ENCODE measurements at places on chromosomes 11 and 22.

- DNase-seq, result no peak
Observed at GRCh38 chr22:22932512-22932941, 44.9 kb downstream of the IGLL5 start.

DNA sequence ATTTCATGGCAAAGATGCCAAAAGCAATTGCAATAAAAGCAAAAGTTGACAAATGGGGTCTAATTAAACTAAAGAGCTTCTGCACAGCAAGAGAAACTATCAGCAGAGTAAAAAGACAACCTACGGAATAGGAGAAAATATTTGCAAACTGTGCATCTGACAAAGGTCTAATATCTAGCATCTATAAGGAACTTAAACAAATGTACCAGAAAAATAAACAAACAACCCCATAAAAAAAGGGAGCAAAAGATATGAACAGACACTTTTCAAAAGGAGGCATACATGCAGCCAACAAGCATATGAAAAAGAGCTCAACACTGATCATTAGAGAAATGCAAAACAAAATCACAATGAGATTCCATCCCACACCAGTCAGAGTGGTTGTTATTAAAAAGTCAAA lies 60.3 kb downstream of the AASDHPPT start:
- DNase-seq, result no peak

- DNase-seq, result no peak
Observed at GRCh38 chr11:48879256-48879655, 104.4 kb downstream of the TRIM51G start.

GRCh38 chr22:45533703-45534102 lies 31.0 kb downstream of the FBLN1 start:
- no peak for DNase-seq

- no peak for DNase-seq
Observed at GRCh38 chr11:108854346-108854745, 189.5 kb downstream of the DDX10 start.

DNA sequence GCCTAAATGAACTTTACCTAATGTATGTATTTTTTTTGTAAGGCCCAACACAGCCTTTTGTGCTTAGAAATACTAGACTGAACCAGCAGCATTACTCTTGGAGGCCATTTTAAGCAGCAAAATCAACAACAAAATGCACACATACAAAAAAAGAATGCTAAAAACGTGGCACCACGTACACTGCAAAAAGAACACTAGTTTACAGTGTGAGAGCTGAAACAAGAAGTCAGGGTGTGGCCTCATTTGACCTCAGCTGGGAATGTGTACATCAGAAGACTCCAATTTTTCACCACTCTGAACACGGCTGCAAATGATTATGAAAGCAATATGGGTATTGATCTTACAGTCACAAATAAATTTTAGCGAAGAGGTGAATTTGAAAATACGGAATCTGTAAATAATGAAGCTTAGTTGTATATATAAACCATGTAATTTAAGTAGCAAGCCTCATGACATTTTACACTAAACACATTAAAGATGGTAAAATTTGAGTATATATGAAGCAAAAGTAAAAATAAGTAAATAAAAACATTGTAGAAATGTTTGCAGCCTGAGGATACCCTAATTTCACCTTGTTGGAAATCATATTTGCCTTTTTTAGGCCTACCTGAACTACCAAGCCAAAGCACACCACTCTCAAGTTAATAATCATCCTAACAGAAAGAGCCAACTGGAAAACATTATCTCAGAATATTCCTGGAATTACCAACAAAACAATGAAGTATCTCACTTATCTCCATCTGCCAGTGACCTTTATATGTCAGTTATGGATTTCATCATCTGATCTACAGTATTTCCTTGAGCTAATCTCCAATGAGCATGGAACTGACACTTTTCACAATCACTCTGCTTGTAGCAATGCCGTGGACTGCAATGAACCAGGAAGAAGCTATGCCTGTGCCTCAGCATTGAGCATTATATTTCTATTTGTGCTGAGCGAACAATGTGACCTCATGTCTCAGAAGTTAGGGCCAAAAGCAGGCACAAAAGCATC lies 319.5 kb upstream of the FAT3 start:
- no peak for DNase-seq

DNA sequence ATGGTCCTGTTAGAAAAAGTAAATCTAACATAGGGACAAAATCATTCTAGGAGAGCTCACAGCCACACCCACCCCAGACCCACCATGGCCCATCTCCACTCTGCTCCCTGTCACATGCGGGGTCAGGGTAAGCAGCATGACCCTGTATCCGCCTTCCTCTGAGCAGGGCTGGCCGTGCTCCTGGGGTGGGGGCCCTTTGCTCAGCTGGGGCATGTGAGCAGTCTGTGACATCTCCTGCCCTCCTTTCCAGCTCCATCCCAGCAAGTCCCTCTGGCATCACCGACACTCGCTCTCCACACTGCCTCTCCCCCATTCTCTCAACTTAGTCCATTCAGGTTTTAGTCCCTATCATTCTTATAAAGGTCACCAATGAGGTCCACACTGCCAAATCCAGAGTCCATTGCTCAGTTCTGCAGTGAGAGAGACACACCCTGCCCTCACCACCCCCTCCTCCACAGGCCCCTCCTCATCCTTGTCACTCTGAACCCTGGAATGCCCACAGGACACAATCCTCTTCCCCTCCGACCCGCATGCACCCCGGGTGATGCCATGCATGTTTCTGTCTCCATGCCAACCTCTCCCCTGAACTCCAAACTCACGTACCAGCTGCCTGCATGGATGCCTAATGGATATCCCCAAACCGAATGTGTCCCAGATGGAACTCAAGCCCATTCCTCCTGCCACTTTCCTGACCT lies 65.1 kb upstream of the PITPNB start:
- DNase-seq, result no peak

GRCh38 chr11:66956689-66957290 lies 1.4 kb downstream of the PC start:
- no peak for DNase-seq

- no peak for DNase-seq
Observed at GRCh38 chr11:79520086-79520485, 79.3 kb upstream of the TENM4 start.

DNA sequence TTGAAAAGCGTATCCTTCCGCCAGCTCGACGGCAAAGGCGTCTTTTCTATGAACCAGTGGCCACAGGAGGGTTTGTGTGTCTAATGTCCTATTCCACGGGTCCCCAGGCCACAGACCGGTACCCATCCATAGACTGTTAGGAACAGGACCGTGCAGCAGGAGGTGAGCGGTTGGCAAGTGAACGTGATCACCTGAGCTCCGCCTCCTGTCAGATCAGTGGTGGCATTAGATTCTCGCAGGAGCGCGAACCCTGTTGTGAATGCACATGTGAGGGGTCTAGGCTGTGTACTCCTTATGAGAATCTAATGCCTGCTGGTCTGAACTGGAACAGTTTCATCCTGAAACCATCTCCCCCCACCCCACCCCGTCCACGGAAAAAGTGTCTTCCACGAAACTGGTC lies 62.7 kb upstream of the KCNQ1OT1 start:
- no peak for DNase-seq

DNA sequence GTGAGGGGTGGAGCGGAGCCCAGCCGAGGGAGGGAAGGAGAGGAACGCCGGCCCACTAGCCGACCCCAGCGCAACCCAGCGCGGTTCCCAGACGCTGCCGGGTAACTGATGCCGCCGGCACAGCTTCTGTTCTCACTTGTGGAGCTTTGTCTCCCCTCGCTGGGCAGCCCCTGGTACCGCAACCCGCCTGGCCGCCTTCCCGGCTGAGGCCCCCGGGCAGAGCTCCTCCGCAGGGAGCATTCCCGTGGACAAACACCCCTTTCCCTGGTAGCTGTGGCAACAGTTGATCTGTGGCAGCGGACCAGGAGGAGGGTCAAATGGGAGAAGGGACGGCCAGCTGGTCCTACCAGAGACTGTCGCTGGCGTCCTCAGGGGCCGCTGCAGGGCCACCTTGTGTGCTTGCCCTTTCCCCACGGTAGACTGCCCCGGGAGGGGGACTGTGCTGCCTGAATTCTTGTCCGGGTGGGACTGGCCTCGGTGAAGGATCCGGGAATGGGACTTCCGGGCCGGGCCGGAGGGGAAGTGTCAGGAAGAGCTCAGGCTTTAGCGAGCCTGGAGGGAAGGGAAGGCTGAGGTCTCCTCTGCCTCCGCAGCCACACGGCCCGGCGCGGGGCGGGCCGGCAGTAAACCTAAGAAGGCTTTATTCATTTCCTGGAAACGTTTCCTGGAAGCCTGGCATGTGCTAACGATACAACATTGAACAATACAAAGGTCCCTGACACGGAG lies 468.0 kb downstream of the OPCML start:
- DNase-seq, result peak; percentile 40

DNA sequence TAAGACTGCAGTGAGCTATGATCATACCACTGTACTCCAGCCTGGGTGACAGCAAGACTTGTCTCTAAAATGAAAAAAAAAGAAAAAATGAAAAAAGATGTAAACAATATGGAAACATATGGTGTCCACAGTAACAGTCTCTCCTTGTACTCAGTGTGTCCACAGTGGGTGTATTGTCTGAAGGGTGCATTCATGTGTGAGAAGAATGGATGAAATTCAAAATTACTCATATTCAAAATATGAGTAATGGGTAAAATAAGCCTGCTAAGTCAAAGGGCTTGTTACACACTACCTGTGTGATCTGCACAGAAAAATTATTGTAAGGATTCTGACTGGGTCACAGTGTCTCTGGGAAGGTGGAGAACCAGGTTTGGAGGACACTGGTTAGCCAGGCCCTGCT lies 26.9 kb downstream of the PPFIA1 start:
- peak; percentile 33 for DNase-seq

DNA sequence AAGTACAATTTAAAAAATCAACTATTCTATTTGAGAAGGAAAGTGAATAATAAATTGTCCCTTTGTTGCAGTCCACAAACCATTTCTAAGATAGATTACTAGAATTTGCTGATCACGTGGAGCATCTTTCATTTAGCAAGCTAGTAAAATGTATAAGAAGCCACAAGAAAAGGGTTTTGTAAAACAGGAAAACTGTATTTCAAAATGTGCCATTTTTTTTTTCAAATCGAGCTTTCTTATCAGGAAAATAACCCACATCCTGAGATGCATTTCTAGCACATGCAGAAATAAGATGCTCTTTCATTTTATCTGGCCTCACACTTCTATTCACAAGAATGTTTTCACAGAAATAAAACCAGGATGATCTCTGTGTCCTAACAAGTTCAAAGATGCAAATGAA lies 3.2 kb upstream of the PATE3 start:
- DNase-seq, result no peak

DNA sequence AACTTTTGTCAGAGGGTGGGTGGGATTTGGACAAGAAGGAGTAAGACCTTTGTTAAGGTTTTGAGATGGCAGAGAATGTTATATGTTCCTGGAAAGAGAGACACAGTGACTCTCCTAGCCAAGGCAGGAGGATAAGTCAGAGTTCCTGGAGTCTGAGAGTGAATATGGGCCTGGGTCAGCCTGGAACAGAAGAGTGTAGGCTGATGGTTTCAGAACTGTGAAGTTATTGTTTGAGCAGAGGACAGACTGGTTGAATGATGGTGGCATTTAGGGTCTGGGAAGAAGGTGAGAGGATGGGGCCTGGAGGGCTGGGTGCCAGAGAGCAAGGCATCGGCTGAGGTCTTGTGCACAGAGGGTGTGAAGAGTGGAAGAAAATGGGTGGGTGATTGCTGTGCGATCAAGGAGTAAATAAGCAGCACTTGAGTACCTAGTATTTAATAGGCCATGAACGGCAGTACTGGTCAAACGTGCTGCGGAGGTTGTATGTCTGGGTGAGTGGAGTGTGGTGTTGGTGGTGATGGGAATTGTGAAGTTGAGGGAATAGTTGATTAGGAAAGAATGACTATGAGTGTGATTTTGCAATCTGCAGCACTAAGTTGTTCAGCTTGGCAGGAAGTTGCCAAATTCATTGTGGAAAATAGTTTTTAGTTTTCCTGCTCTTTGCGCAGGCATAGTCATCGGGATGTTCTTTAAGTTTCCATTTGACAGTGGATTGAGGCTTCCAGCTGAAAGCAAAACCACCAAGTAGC lies 1.8 kb downstream of the PANX1 start:
- no peak for DNase-seq

- no peak for DNase-seq
Observed at GRCh38 chr11:89361734-89362133, 129.4 kb downstream of the NOX4 start.

GRCh38 chr11:69468911-69469885 lies 12.3 kb upstream of the LINC01488 start:
- DNase-seq, result no peak

DNA sequence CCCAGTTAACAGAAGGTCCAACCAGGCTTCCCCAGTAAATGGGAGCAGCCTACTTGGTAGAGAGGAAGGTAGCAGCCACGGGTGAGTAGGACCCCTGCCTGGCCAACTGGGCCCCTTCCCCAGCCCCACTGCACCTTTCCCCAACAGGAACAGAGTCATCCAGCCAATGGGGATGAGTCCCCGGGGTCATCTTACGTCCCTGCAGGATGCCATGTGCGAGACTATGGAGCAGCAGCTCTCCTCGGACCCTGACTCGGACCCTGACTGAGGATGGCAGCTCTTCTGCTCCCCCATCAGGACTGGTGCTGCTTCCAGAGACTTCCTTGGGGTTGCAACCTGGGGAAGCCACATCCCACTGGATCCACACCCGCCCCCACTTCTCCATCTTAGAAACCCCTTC lies 6.6 kb downstream of the RIC8A start:
- DNase-seq, result no peak

DNA sequence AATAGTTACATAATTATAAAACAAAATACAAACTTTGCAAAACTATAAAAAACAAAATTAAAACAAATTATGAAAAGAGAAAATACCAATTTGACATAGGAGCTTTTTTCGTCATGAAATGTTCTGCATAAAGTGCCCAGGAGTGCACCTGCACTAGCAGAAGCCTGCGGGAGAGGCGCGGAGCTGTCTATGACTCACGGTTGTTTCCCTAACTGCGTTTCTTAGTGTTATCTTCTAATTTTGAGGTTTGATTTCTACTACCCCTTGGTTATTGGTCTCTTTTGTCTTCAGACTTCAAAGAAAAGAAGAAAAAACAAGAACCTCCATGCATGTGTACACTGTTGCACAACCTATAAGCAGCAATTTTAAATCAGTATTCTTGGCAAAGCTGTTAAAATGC lies 740.9 kb upstream of the LRRC4C start:
- DNase-seq, result no peak

GRCh38 chr11:112175599-112175952 lies 264 bp downstream of the BCO2 start:
- DNase-seq, result no peak

DNA sequence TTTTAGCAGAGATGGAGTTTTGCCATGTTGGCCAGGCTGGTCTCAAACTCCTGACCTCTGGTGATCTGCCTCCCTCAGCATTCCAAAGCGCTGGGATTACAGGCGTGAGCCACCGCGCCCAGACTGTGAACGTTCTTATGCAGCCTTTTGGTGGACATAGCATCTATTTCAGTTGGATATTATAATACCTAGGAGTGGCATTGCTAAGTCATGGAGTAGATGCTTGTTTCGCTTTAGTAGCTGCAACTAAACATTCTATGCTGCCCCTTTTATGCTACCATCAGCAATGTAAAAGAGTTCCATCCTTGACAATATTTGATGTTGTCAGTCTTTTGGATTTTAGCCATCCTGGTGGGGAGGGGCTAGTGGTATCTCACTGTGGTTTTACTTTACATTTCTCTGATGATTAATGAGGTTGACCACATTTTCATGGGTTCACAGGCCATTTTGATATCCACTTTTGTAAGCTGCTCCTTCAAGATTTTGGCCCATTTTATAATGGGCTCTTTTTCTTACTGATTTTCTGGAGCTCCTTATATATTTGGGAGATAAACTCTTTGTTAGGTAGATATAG lies 16.5 kb upstream of the APOBEC3A start:
- DNase-seq, result no peak
